ENCODE measurements at places on chromosomes 3 and 15.

DNA sequence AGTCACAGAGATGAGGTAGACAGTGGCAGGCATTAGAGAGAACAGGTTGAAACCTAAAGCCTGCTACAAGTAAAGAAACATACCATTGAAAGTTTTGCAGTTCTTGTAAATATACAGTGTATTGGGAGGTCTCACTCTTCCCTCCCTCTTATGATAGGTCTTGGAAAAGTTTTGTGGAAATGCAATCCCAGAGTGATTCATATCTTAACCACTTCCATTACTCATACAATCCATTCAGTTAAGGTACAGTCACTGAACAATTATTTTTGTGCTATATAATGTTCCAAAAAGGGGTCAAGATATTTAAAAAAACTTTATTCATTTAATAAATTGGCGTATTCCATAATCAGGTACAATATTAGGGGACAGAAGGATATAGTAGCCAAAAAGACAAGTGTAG is 737.7 kb upstream of the ALCAM start:
- DNase-seq: no peak

DNA sequence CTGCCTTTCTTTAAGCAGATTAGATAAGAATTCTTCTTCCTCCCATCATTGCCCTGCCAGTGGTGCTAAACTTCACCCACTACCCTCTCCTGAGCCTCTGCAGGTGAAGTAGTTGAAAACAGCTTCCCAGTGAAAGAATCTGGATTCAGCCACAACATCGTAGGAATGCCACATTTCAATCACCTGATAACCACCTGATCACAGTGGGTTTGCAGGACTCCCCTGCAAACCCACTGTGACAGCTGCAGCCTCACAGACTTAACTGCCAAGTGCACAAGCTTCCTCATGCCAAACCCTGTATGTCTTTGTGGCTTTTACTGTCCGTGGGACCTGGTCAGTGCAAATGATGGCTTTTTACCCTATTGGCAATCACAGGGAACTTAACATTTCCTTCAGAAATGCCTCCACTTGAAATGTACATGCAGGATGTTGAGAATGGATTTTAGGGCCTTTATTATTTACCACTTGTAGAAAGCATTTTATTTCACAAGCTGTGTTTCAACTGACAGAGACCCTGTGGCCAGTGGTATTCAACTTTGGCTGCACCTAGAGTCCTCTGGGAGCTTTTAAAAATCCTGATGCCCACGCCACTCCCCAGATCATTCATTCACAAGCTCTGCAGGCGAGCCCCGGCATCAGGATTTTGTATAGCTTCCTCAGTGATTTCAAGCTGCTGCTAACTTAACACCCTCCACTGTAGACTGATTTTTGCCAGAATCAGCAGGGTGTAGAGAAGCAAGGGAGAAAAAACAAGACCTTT is 49.1 kb downstream of the OXNAD1 start:
- no peak for DNase-seq

- DNase-seq: no peak
Observed at GRCh38 chr3:72240531-72240930, 455.6 kb upstream of the PROK2 start.

DNA sequence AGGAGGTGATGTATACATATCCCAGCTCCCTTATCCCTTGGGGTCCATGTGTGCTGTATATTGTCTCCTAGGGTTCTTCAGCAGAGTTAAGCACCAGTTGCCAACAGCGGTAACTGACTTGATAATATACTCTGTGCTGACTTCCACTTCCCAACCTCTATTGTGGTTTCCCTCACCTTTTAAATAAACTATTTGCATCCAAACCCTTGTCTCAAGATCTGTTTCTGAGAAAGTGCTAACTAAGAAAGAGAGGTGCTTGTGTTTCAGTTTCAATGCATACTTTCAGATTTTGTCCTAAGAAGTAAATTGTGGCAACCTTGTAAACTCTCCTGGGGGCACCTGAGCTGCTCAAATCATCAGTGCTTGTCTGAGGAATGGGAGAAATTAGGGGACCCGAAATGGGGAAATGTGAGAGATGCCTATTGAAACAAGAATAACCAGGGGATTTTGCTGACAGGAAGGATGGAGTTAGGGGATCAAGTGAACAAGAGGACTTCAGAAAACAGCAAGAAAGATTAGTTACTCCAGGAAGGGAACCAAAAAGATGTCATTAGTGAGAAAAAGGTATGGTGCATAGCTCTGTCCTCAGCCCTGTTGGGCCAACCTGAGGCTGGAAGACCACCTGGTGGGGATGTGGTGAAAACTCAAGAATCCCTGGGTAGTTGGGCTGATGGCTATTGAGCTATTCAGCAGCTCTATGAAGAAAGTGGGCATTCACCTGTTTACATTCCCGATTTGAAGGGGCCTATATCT is 50.9 kb upstream of the MRPL3 start:
- DNase-seq: no peak

GRCh38 chr15:78035321-78035751 is 42.2 kb downstream of the TBC1D2B start:
- DNase-seq: no peak

GRCh38 chr3:89275001-89275400 is 167.6 kb downstream of the EPHA3 start:
- no peak for DNase-seq

DNA sequence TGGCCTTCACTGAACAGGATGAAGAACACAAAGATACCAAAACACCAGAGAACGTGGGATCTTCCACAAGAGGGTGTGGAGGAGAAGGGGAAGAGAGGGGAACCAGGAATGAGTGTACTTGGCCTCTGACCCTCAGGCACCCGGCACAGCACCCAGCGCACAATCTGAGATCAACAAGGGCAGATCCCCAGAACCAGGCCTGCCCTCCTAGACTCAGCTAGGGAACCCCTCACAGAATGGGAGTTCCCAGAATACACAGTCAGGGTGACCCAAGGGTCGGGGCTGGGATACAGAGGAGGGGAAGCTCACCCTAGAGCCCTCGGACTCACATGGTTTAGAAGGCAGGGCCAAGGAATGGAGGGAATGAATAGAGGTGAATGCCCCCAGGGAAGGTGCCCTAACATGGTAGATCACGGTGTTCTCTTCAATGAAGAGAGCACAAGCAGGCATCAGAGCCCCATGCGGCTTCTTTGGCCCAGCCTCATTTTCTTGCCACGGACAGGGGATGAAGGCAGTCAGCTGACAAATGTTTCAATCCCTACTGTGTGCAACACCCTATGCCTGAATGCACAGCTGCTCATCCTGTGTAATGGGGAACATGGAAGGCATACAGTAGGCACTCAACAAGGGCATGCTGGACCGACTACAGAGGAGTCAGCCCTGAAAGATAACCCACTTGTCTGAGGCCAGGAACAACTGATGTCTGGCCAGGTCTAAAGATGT is 13.1 kb downstream of the BMF start:
- no peak for DNase-seq

- DNase-seq: no peak
Observed at GRCh38 chr3:160112996-160113395, 112.2 kb upstream of the C3orf80 start.

DNA sequence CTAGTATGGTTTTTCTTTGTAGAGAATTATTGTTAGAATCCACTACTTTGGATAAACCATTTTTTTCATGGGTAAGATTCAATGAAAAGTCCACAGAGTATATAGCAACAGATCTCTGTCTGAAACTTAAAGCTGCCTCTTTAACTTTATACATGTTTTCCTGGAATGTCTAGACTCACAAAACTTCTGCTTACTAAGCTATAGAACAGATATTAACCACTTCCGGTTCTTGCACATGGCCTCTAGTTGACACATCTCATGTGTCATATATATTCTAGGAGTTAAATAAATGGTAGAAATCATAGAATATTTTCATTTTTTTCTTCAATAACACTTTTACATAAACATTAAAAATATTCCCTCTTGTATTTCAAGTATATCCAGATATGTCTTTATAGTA is 1693.9 kb downstream of the SI start:
- no peak for DNase-seq

DNA sequence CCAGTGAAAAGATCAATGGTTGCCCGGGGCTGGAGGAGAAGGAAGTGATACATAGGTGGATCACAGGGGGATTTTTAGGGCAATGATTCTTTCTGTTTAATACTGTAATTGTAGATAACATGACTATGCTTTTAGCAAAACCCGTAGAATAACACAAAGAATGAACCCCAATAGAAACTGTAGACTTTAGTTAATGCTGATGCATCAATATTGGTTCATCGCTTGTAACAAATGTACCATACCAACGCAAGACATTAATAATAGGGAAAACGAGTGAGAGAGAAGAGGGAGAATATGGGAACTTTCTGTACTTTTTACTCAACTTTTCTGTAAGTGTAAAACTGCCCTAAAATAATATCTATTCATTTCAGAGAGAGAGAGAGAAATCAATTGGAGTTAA is 383.3 kb upstream of the ATP11B start:
- no peak for DNase-seq

GRCh38 chr15:85485956-85486567 is 105.7 kb downstream of the AKAP13 start:
- peak; percentile 46 for DNase-seq
